ENCODE measurements at places on chromosomes 13 and 19. TPM values are rescaled to one million over a fixed set of nuclear protein-coding genes. Genes with fewer than 3 reads are reported as not detected.

- no peak for DNase-seq
Observed at GRCh38 chr19:7739801-7740681, 7.3 kb downstream of the CD209 start.

DNA sequence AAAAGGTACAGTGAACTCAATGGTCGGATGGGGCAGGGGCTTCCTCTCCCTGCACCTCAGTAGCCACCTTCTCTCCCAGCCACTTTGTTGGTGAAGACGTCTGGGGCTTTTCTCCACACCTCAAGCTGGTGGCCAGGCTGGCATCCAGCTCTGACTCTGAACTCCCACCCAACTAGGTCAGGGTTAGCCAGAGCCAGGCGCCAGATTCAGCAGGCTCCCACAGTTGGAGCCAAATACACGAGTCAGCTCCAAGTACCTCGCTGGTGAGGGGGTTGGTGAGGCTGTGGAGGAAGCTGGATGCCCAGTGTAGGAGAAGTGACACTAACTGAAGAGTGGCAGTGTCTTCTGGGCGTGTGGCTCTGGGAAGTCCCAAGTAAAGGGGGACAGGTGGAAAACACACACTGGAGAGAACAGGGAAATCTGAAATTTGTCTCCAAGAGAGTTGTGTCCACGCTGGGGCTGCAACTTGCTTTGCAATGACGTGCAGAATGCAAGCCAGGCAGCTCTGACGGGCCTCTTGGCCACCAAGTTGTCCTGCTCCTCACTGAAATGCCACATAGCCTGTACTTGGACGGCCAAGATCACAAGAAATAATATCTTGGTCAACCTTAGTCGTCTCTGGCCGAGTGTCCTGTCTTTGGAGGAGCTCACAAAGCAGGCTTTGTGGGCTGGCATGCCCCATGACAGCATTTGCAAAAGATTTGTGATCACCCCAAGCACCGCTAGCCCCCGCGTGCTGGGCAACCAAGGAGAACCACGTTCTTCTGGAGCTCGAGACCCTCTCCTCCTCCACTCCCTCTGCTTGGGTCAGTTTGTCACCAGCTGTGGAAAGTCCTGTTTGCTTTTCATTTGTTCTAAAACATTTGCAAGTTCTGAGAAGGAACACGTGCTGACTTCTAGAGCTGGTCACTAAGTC, 18.1 kb downstream of the SLC7A1 start:
- no peak for DNase-seq

DNA sequence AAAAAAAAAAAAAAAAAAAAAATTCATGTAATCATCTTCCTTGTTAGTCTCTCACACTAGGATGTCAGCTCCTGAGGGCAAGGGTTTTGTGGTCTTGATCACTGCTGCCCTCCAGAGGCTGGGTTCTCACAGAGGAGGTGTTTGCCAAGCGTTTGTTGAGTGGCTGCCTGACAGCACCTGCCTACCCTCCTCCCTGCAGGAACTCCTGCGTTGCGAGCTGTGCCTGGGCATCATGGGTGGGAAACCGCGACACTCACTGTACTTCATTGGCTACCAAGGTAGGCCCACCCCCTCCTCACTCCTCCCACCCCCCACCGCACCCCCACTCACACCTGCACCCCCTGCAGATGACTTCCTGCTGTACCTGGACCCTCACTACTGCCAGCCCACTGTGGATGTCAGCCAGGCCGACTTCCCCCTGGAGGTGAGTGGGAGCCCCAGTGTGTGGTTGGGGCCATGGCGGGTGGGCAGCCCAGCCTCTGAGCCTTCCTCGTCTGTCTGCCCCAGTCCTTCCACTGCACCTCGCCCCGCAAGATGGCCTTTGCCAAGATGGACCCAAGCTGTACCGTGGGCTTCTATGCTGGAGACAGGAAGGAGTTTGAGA, 8.1 kb downstream of the ATG4D start:
- no peak for DNase-seq

- DNase-seq, result no peak
Observed at GRCh38 chr13:48142436-48142835, 47.5 kb upstream of the MED4 start.

DNA sequence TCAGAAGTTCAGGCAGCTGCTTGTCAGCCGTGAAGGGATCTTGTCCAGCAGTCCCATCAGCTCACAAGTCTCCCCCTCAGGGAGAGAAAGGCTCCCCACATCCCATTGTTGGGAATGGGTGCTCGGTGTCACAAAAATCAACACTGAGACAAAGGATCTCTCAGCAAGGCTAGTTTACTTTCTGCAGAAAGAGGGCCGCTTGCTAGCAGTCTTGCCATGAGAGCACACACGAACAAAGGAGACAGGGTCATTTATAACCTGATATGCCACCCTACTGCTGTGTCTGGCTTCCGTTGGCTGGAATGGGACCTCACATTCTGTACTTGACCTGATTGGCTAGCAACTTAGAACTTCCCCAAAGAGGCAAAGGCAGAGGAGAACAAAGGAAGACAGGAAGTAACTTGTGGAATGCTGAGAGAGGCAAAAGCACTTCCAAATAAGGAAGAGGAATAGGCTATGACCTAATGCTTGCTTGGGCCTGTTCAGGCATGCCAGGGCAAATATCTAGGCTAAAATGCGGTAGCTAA, 8.7 kb upstream of the IGFL3 start:
- peak; percentile 89 for DNase-seq

The LHB gene
- not detected for polyA plus RNA-seq

All from keratinocyte (primary cell).